Fibroblast of skin of left quadriceps (primary cell): ENCODE measurements at places on chromosomes 4 and X.

DNA sequence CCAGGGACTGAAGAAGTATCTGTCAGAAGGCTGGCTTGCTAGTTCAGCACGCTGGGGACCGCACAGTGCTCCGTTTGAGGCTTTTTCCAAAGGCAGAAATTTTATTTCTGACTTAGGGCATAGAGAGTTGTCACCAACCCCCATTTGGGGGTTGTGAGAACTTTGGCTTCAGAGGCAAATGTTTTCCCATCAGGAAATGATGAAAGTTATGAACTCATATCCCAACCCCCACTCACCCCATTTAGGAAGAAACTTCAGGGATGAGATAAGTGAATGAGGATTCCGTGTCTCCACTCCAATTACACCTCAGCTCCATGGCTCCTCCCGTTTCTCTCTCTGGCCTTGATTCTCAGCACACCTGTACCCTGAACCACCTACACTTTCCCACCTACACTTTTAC, 4.3 kb upstream of the WDR13 start:
- no peak for DNase-seq

- DNase-seq: no peak
Measured at GRCh38 chrX:71671043-71671780, 3.9 kb downstream of the LOC101059915 start.

DNA sequence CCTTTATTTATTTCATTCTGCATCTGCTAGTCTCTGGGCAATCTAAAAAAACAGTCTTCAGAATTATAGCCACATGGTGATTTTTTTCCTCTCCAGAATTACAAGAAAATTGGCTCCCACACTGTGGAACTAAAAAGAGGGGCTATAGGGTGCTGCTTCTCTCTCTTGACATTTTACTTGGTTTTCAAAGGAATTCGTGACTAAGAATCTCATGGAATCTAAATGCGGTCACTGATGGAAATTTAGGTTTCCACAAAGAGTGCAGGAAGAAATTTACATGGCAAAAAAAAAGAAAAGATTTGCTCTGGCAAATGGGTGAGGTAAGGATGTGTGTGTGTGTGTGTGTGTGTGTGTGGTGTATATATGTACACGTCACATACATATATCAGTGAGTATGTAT, 10.2 kb downstream of the ATXN3L start:
- no peak for DNase-seq

GRCh38 chr4:156931267-156931666, 40.3 kb downstream of the PDGFC start:
- DNase-seq: peak; percentile 49

DNA sequence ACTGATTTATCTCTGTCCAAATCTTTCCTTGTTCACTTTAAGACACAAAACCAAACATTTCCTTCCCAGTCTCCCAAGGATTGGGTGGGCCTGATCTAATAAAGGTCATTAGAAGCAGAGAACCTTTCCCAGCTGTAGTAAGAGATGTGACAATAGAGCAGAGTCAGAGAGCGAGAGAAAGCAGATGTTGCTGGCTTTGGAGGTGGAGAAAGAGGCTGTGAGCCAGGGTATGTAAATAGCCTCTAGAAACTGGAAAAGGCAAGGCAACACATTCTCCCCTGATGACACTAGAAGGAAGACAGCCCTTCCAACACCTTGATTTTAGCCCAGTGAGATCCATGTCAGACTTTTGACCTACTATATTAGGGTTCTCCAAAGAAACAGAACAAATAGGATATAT, 337.5 kb upstream of the CASK start:
- DNase-seq: no peak

DNA sequence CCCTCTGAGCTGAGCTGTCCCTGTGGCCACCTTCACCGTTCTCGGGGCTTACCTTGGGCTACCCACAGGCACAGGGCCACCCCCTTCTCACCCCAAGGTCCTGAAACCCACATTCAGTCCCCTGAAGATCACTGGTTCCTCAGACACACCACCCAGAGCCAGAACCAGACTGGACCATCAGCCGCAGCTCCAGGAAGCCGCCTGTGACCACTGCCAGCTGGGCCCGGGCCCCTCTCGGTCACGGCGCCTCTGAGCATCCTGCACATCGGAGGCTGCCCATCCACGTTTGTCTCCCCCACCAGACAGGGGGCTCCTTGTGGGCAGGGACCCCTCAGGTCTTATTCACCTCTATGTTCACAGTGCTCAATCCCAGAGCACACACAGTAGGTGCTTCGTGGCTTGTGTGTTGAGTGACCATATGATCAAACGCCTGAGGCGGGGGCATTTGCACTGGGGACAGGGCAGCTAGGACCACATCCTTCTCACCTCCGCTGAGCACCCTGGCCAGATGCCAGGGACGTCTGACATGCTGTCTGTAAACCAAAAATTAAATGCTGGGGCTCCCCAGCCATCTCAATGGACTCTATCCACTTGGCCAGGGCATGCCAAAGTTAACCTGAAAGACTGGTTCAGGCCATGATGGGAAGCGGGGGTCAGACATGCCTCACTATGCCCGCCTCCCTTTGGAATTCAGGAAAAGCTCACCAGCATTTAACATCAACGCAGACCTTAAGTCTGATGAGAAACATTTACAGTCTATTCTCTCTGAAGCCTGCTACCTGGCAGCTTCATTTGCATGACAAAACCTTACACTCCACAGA, 109.4 kb upstream of the AFAP1 start:
- DNase-seq: no peak

DNA sequence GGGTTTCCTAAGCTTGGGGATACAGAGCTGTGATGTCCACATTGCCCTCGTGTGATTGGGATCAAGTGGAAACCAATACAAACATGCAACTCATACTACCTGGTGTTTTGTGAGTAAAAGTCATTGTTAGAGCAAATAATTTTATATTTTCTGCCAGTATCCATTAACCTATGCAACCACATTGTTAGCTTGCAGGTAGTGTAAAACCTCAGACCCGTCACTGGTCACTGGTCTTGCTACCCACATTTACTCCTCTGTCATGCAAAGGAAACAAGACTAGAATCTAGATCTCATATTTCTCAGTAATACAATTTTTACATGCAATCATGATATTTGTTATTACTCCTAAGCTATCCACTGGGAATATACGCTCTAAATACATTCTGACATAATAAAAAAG, 324.3 kb upstream of the NDST4 start:
- no peak for DNase-seq

GRCh38 chr4:169677150-169677748, 56.9 kb downstream of the CLCN3 start:
- DNase-seq: no peak

- DNase-seq: no peak
Measured at GRCh38 chr4:75248770-75249407, 265.3 kb downstream of the RCHY1 start.

DNA sequence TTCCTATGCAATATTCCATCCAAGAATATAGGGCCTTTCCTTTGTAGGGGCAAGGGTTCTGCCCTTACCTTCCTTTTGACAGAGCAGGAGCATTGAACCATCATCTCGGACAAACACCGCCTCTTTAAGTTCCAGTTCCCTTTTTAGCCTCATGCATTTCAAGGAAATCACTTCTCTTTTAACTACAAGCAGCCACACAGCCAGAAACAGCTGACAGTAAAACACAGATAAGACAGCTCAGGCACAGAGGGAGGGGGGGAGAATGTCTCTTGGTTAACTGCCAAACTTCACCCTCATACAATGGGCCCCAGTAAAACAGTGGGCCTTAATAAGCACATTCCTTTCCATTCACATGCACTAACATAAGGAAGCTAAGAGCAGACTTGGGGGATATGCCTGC, 648.3 kb downstream of the GABRG1 start:
- no peak for DNase-seq

DNA sequence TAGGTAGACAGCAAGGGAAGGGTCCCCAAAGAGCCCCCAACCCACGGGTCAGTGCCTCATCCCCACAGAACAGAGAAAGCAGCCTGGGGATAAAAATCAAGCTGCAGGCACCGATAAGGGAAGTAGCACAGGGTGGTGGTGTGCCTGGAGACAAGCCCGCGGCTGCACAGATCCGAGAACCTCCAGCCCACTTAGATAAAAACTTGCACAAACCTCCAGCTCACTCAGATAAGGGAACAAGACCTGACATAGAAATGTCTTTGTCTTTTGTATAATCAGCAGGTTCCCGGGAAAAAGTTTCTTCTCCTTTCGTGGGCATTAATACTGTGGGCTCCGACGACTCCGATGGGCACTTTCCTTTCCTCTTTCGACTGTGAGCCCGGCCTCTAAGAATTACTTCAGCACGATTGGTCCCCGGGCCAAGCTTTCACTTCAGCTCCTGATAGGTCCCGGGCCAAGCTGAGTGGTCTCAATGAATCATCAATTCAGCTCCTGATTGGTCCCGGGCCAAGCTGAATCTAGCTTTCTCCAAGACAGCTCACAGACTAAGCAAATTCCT, 32.4 kb downstream of the PRDX4 start:
- DNase-seq: no peak

DNA sequence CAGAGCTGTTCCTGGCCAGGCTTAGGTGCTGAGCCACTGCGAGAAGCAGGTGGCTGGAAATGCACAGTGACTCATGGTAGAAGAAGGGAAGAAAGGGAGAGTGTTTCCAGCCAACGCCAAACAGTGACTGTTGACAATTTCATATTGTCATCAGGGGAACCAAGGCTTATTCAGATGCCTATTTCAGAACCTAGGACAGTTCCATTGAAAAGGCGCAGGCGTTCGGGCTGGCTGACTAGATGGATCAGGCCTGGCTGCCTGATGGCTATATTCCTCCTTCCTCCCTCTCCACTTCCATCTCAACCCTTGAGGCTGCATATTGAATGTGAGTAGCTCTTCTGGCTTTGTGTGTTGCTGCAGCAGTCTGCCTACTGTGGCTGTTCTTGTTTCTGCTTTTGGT, 73.0 kb upstream of the FRMPD4 start:
- DNase-seq: peak; percentile 4

GRCh38 chr4:125049711-125050110, 265.0 kb upstream of the FAT4 start:
- no peak for DNase-seq

GRCh38 chr4:3252831-3253641, 4.1 kb downstream of the MSANTD1 start:
- no peak for DNase-seq

GRCh38 chr4:109657854-109658418, 45.3 kb downstream of the CASP6 start:
- peak; percentile 2 for DNase-seq

GRCh38 chrX:14056206-14056605, 26.5 kb upstream of the GEMIN8 start:
- peak; percentile 30 for DNase-seq

DNA sequence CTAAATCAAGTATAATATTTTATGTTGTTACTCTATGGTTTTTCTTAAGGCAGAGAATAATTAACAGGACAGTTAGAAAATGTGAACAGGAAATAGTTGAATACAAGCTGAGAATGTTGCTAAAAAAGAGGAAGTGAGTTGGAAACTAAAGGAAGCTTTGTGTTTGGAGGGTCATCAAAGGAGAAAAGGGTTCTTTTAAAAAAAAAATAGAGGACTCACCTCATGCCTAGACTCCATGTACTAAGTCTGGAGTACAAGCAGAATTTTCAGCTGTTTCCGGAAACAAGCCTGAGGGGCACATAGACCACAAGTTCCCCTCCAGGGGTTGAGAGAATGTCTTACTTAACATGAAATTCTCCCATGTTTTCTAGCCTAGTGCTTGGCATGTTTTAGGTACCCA, 20.1 kb upstream of the MAP7D3 start:
- DNase-seq: no peak

DNA sequence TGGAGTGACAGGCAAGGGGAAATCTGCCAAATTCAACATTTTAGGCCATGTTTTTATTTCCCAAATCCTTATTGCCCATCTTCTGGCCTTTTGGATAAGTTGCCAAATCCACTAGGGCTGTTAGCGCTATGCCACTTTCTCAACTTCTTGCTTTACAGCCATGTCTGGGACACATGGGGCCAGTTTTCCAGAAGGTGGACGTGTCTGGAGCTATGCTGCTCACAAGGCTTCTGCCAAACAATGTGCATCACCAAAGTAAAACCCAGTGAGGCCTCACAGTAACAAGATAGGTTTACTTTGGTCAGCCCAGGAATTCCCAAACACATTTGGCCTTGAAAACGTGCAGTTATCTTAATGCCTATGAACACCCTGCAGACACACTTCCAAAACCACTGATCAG, 142.9 kb downstream of the MID1 start:
- DNase-seq: no peak

GRCh38 chrX:66023385-66024091, 16.3 kb downstream of the VSIG4 start:
- DNase-seq: no peak

DNA sequence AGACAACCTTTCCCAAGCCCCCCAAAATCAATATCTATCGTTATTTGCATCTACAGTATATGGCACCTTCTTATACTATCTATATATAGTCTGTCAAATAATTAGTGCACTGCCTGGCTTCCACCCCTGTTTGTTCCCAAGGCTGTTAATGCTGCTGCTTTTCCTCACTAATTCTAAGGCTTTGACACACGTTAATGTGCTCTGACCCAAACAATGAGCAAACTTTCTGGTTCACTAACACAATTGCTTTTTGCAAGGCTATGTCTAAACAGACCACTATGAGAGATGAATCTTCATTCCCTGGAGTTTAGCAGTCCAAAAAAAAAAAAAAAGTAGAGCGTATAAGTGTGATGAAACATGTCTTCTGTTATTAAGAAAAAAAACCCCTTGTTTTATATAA, 360.9 kb upstream of the AGA start:
- DNase-seq: no peak

- DNase-seq: no peak
Measured at GRCh38 chrX:2188840-2189239, 311.9 kb downstream of the DHRSX start.

DNA sequence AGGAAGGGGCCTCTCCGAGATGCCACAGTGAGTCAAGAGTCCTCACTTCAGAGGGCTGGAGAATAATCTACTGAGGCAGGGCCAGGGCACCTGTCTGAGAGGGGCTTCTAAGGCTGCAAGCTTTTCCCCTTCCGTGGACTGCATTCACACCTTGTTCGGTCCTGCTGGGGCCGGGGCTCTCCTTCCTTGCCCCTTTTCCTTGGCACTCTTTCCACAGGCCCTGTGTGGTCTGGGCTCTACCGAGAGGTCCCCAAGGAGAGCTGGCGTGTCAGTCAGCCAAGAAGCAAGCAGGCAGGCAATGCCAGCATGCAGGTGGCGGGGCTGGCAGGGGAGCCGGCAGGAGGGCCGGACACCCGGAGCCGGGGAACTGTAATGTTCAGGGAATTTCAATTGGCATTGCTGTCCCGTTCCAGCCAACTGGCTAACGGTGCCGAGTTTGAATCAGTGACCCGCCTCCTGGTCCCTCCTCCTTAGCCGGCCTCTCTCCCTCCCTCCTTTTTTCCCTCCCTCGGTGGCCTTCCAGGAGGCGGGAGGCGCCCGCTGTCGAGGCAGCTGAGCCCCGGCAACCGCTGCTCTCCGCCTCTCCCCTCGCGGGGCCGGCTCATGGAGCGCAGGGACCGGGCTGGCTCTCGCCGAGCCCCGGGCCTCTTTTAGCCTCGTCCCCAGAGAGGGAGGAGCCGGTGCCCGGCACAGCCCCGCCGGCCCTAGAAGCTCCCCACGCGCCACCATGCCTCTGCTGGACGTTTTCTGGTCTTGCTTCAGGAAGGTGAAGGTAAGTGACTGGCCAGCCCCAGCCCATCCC, at the start of gene STARD8:
Gene STARD8, plus strand, starts transcription at position 511 of the 802 bp plus-strand sequence. Its CDS starts 217 bp downstream, at position 728.
- no peak for DNase-seq
